ENCODE measurements at places on chromosomes 16 and 17.

DNA sequence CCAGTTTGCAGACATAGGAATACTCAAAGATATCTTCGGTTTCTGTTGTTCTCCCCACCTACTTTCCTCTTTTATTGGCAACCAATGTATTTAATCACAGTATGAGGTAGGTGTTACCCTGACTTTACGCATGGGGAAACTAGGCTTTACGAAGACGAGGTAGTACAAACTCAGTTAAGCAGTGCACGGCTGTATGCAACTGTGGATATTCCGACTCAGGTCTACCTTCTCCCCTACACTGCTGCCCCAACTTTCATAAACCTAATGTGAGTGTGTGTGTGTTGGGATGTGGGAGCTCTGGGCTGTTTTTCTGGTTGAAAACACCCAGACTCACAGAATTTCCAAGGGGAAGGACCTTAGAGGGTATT is 1.2 kb upstream of the GPT2 start:
- no peak for DNase-seq

DNA sequence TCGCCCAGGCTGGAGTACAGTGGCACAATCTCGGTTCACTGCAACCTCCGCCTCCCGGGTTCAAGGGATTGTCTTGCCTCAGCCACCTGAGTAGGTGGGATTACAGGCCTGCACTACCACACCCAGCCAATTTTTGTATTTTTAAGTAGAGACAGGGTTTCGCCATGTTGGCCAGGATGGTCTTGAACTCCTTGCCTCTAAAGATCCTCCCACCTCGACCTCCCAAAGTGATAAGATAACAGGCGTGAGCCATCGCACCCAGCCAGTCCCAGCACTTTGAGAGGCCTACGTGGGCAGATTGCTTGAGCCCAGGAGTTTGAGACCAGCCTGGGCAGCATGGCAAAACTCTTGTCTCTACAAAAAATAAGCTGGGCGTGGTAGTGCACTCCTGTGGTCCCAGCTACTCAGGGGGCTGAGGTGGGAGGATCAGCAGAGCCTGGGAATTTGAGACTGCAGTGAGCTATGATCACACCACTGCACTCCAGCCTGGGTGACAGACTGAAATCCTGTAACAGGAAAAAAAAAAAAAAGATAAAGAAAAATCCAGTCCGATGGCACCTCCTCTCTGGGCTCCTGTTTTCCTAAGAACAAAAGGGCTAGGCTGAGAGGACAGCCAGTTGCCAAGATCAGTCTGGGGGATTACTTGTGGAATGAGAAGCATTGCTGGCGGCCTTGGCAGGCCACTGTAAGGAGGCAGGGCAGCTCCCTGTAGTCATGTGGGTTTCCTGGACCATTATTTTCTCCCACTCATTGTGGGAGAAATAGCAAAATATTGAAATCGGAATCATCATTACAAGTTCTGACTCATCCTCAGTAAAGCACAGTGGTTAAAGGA is 3.0 kb upstream of the PIPOX start:
- no peak for DNase-seq

DNA sequence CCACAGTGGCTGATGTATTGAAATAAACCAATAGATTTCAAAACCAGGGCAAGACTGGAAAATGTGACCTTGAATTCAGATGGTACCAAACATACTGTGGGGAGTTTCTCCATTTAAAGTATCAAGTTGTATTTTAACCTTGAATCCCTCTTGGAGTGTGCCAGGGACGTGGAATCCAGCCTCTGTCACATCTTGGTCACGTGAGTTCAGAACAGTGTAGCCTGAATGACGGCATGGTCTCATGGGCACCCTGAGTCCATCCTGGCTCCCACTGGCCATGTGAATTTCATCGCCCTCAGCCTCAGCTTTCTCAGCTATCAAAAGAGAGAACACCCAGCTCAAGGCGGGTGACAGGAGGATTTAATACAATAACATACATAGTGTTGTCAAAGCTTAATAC is 6.8 kb downstream of the ZNF771 start:
- DNase-seq: no peak

- peak; percentile 48 for DNase-seq
These were observed at the start of gene CDYL2 for GRCh38 chr16:80804526-80805383. CDYL2 (minus strand) TSS chr16:80804598; CDS start chr16:80804173, 425 bp downstream.
